Stimulated activated CD4-positive, alpha-beta T cell treated with anti-CD3 and anti-CD28 coated beads, Interleukin-4, amount 100 ng/mL, for 48 hours (primary cell): ENCODE measurements at places on chromosomes 6 and 20.

DNA sequence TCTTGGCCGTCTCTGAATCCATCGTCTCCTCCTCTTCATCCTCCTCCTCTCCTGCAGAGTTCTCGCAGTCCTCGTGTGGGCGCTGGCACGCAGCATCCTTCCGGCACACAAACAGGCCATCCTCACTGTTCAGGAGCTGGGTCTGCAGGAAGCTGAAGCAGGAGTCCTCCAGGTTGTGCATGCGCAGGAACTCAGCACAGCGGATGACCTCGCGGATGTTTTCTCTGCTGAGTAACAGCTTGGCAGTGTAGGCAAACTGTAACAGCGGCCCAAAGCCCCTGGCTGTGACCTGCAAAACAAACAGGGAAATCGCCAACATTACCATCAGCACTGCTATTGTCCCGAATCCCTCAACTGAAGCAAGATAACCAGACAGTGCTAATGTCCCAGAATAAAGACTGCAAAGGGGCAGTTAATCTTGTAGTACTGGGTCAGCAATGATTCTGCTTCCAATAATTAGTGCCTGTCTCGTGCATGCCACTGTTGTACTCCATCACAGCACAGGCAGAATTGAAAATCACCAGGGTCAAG is 57.4 kb downstream of the GJA10 start:
- no peak for DNase-seq

GRCh38 chr6:148544421-148544820 is 201.8 kb downstream of the SASH1 start:
- DNase-seq = no peak

- DNase-seq = no peak
These were observed 5.1 kb upstream of the FAM50B start for GRCh38 chr6:3844097-3844463.

DNA sequence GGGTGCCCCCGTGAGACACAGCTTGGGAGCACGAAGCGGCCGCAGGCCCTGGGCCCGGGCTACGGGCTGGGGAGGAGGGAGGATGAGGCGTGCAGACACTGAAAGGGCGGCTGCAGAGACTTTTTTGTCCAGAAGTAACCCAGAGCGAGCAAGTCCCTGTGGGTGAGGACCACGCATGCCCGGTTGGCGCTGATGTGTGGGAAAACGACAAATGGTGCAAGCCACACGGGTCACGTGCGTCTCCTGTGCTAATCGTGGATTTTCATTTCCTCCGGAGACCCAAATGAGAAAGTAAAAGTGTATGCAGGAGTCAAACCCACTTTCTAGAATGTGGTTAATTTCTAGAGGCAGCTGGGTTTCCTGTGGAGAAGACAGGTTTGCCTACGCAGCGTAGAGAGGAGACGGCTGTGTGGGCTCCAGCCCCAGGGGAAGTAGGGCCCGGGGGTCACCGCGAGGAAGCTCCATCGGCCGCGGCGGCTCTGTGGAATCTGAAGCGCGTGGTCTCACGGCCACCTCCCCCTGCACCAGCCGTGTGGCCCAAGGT is 19.0 kb downstream of the DLL1 start:
- peak; percentile 55 for DNase-seq
